ENCODE measurements at places on chromosomes 6 and 20.

GRCh38 chr6:63634630-63635029 is 972 bp upstream of the PHF3 start:
- no peak for DNase-seq

- peak; percentile 81 for DNase-seq
These were observed 3.6 kb upstream of the CSTL1 start for GRCh38 chr20:23435626-23436539.

DNA sequence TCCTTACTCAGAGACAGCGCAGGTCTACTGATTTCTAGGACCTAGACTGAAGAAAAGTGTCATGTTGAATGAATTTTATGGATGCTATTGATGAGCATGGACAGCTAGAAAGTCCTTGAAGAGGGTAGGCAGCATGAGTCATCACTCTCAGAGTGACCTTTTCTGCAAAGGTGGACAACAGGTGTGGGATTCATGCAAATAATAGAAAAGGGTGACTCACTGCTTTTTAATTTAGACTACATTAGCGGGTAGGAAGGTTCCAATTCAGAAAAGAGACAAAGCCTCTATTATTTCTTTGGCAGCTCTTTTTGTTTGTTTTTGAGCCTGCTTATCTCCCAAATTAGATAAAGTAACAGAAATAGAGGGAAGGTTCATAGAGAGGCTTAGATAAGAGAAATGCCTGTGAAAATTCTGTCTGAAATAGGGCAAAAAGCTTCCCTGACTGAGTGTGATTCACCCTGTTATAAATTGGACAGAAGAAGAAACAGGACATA is 191.4 kb downstream of the TENT5A start:
- no peak for DNase-seq

- DNase-seq = no peak
These were observed 597 bp downstream of the ADA start for GRCh38 chr20:44650771-44651433.

DNA sequence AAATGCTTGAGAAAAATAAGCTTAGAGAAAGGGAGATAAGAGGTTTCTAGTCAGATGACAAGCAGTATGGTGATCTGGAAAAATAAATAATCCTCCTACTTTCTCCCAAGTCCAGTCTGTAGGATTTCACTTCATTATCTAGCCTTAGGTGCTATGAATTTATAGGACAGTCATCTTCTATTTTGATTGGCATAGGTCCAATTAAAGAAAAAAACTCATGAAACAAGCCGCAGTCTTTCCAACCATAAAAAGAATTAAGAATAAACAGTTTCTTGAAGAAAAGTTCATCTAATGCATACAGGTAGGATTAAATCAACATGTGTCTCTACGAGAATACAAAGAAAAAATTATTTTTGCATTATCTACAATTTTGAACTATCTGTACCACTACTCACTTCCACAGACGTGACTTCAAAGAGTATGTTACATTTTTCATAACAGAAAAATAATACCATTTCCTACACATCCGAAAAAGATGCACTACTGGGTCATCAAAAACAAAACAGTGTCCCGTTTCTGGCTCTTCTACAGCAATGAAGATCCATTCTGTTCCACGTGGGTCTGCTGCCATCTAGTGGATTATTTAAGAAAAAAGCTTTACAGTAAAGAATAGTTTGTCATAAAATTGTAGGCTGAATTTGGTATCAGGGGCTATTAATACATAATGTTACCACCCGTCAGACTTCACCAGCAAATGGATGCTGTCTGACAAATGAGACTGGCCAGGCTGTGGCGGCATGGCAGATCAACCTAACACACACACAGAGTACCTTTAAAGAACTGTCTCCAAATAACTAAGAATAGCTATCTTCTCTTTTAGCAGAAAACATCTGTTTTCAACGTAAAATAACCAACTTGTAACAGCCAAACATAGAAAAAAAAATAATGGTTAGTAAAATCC is 28.9 kb downstream of the STX7 start:
- peak; percentile 45 for DNase-seq
